ENCODE measurements at places on chromosomes 4 and X. TPM values are rescaled to one million over a fixed set of nuclear protein-coding genes. Genes with fewer than 3 reads are reported as not detected.
A peak's percentile ranks its signal among the peaks of the same experiment; 100 is the strongest.

- no peak for DNase-seq
Observed at GRCh38 chr4:166989886-166990285, 244.4 kb downstream of the SPOCK3 start.

GRCh38 chrX:85345523-85345922 lies 33.9 kb downstream of the POF1B start:
- DNase-seq = no peak

DNA sequence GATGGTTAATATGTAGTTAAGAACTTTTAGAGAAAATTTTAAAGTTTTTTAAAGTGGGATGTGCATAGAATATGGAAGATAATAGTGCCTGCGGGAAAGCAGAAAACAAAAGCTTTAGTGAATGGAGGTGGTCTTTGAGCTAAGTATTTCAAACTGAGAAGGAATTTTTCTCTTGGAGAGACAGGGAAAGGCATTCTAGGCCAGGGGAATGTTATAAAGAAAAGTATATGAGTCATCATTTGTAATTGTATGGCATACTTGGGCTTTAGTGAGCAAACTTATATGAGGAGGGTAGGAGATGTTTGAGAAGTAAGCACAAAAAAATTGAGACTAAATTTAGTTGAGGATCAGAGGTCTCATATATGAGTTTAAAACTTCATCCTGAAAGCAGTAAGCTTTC lies 467.0 kb downstream of the PPARGC1A start:
- DNase-seq = no peak

DNA sequence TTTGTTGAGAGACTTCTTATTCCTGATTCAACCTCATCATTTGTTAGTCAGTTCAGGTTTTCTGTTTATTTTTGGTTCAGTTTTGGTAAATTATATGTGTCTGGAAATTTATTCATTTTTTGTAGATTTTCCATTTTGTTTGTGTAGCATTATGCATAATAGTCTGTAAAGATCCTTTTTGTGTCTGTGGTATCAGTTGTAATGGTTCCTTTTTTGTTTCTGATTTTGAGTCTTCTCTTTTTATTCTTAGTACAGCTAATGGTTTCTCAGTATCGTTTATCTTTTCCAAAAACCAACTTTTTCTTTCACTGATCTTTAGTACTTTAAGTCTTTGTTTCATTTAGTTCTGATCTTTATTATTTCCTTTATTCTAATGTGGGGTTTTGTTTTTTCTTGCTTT lies 61.4 kb downstream of the NWD2 start:
- DNase-seq = no peak

GRCh38 chr4:46974891-46975543 lies 18.4 kb downstream of the GABRA4 start:
- DNase-seq = no peak

The MAGEC1 gene
- 0.07 TPM for total RNA-seq

The PABPC1L2A gene
- total RNA-seq = not detected

The F8A2 gene
- total RNA-seq = not detected

The CENPVL2 gene
- total RNA-seq = not detected

- no peak for DNase-seq
Observed at GRCh38 chr4:95051702-95052020, 293.9 kb downstream of the BMPR1B start.

GRCh38 chrX:15202454-15203177 lies 67.3 kb downstream of the ASB9 start:
- no peak for DNase-seq

DNA sequence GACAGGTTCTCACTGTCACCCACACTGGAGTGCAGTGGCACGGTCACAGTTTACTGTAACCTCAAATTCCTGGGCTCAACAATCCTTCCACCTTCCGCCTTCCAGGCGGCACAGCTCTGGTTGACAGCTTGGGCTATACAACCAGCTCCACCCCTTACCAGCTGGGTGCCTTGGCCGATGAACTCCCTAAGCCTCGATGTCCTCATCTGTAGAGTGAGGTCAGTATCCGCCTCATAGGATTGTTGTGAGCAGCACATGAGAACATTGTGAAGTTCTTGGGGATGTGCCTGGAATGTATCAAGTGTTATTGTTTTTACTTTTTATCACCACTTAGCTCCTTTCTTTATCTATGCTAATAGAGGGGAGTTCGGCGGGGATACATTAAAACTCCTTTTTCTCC lies 23.3 kb downstream of the UCHL1 start:
- DNase-seq = no peak

DNA sequence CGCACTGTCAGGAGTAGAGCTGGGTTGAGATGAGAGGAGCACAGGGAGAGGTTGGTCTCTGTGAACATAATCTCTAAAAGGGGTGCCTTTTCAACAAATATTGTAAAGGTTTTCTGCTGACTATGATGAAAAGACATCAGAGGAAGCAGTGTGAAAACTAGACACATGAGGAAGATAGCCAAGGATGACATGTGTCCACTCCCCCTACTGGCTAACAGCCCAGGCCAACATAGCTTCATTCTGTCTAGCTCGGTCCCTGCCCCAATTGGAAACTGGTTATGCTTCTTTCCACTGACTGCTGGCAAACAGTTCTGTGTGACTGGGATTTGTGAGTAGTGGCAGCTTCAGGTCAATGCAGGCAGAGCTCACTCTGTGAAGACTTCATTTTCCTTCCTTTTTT lies 115.4 kb upstream of the ESX1 start:
- no peak for DNase-seq

DNA sequence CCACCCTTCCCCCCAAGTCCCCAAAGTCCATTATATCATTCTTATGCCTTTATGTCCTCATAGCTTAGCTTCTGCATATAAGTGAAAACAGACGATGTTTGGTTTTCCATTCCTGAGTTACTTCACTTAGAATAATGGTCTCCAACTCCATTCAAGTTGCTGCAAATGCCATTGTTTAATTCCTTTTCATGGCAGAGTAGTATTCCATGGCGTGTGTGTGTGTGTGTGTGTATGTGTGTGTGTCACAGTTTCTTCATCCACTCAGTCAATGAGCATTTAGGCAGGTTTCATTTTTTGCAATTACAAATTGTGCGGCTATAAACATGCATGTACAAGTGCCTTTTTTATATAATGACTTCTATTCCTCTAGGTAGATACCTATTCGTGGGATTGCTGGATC lies 107.5 kb upstream of the GALNT7 start:
- no peak for DNase-seq

- DNase-seq = no peak
Observed at GRCh38 chr4:41994461-41994985, 4.2 kb downstream of the SLC30A9 start.

The L1CAM gene
- 0.11 TPM for total RNA-seq

The ING2 gene
- total RNA-seq = 8.5 TPM

The CFAP99 gene
- total RNA-seq = not detected

The FBXO8 gene
- 17.0 TPM for total RNA-seq

DNA sequence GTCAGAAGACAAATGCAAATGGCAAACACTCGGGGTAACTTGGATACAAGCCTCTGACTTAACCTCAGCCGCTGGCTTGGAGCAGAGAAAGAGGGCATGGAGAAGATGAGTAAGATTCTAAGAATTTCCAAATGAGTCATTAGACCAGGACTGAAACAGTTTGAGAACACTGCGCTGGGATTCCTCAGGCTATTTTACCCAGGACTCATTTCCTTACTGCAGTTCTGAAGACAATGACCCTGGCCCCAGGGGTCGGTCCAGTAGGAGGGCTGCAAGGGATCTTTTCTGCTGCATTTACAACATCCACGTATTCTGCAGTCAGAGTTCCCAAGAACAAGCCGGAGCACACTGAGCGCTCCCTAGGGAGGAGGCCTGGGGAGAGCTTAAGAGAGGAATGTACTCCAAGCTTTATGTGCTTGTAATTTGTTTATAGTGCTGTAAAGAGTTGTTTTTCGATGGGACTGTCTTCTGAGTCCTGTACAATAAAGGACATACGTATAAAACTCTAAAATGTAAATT lies 27.3 kb upstream of the SORBS2 start:
- peak; percentile 98 for DNase-seq

DNA sequence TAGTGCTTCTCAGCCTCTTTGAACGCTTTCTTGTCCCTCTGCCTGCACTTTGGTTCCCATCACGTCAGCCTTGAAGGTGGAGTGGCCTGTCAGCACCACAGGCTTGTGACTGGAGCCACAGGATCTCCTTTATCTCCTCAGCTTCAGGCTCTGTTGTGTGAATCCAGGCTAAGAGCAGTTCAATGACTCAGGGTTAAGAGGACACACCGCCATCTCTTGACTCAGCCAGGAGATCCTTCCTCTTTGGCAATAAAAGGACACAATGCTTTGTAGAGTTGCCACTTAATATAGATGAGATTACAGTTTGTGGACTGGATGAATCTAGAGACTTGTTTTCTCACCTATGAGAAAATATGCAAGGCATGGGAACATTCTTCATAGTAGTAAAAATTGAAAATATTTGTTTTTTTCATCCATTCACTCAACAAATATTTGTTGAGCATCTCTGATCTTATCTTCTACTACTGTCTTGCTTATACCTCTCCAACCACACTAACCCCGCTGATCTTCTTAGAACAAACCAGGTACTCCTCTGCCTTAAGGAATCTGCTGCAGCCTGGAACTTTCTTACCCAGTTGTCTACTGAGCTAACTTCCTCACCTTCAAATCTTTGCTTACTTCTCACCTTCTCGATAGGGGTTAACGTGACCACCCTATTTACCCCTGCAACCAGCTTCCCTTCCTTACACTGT lies 62.3 kb downstream of the UCHL1 start:
- DNase-seq = peak; percentile 29

DNA sequence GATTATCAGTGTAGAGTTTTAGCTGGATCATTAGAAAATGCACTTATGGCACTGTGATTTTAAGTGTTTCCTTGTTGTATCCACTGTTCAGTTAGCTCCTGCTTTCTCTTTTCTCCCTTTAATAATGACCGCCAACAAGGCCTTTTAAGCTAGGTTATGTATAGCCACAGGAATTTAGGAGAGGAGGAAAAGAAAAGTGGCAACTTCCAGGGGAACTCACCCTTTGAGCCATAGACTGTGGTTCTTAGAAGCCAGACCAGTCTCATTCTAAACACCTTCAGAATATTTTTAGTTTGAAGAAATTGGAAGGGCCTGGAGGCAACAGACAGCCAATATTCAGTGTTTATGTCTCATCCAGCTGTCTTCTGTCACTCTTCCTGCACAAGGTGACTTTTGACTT lies 6.1 kb downstream of the FGF2 start:
- no peak for DNase-seq

GRCh38 chr4:173401063-173401462 lies 2.1 kb upstream of the SCRG1 start:
- DNase-seq = no peak

DNA sequence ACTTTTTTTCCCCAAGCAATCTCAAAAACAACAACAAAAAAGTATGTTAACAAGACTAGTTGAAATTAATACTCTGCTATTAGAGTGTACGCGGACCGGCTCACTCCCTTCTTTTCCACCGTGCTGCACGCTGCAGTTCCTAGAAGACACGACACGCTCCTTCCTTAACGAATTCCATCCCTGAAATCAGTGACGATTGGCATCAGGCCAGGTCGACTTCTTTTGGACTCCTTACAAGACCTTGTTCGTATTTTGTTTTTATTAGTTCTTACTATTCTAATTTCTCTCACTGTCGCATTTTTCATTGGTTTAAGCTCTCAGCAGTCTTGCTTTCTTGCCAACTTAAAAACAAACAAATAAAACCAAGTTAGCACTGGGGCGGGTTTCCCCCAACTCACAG lies 175.8 kb upstream of the PITX2 start:
- no peak for DNase-seq

All from pulmonary artery endothelial cell (primary cell).